CD4-positive, alpha-beta T cell treated with Interleukin-6 at 100 ng/mL for 8 hours (primary cell): ENCODE measurements at places on chromosomes 16 and 17.

DNA sequence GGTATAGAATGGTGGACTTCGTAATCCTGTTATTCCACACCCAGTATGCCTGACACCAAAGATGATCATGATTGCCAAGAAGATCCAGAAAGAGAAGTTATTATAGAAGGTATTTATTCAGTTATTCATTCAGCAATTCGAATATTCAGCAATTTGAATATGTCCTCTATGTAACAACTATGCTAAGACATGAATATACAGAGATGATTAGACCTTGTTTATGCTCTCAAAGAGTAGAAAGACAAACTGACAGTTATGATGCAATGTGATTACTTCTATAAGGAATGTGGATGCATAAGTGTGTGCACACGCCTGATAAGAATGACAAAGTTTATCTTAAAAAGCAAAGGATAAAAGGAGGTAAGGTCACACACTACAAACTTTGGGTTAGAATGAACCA is 218.1 kb downstream of the CDH11 start:
- DNase-seq: no peak

- no peak for DNase-seq
These were observed 504 bp downstream of the ERBB2 start for GRCh38 chr17:39700148-39700987.

GRCh38 chr16:79360267-79360666 is 240.3 kb downstream of the MAF start:
- DNase-seq: no peak

- peak; percentile 4 for DNase-seq
These were observed 959 bp downstream of the SSH2 start for GRCh38 chr17:29929006-29929532.

- no peak for DNase-seq
These were observed 14.7 kb upstream of the STH start for GRCh38 chr17:45984368-45984767.

GRCh38 chr17:44795928-44796327 is 34.2 kb downstream of the GJC1 start:
- no peak for DNase-seq

- DNase-seq: no peak
These were observed 9.8 kb downstream of the SLC7A6OS start for GRCh38 chr16:68300734-68301459.

DNA sequence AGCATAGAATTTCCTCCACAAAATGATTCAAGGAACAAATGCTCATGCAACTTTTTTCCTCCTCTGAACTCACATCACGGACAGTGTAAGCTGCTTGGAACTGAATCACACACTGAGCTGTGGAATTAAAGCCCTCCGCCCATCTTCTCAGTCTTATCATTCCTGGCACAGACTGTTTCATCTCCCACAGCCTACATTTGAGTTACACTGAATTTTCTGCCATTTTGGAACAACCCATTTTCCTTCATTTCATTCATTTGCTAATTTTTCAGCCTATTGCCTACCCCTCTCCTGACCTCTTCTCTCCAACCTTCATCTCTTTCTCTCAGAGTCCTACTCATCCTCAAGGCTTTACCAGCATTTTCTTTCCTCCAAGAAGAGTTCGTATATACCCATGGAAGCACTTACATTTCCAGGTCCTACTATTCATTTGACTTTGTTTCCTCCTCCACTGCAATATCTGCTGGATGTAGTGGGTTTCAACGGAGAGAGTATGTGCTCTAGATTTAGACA is 39.1 kb upstream of the TOM1L1 start:
- no peak for DNase-seq

DNA sequence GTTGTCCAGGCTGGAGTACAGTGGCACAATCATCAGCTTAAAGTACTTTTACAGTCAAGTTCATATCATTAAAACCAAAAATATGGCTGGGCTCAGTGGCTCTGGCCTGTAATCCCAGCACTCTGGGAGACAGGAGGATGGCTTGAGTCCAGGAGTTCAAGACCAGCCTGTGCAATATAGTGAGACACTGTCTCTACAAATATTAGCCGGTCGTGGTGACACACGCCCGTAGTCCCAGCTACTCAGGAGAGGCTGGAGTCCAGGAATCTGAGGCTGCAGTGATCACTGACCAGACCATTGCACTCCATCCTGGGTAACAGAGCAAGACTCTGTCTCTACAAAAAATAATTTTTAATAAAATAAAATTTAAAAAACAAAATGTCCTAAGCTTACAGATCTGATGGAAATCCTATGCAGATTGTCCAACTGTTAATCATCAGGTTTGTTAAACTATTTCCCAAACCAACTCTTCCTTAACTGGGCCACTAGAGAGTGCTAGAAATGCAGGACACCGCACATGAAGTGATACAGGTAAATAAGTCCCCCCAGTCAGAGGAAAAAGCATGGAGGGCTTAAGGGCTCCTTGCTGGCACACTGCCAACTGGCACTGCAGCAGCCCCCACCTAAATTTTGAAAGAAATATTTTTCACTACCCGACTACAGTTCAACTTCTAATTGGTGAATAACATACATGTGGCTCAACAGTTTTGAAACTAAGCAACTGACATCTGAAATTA is 2.8 kb downstream of the USP22 start:
- peak; percentile 18 for DNase-seq

GRCh38 chr17:2985318-2985717 is 78.1 kb downstream of the OR1D5 start:
- no peak for DNase-seq

DNA sequence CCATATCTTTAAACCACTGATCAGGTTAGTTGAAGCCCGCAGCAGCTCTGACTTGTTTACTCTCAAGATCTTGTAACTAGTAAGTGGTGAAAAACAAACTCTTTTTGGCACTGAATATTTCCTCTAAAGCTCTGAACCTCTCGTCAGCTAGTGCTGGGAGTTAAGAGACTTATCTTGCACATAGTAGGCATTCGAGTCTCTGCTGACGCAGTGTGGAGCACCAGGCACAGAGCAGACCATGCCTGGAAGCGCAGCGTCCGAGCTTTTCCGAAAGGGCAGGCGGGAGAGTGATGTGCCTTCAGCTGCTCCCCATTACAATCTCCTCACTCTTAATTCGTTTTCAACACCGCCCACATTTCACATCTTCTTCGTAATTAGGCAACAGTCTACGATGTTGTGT is 63.0 kb downstream of the SMG6 start:
- DNase-seq: no peak

- no peak for DNase-seq
These were observed 18.3 kb downstream of the COX11 start for GRCh38 chr17:54950116-54950515.

DNA sequence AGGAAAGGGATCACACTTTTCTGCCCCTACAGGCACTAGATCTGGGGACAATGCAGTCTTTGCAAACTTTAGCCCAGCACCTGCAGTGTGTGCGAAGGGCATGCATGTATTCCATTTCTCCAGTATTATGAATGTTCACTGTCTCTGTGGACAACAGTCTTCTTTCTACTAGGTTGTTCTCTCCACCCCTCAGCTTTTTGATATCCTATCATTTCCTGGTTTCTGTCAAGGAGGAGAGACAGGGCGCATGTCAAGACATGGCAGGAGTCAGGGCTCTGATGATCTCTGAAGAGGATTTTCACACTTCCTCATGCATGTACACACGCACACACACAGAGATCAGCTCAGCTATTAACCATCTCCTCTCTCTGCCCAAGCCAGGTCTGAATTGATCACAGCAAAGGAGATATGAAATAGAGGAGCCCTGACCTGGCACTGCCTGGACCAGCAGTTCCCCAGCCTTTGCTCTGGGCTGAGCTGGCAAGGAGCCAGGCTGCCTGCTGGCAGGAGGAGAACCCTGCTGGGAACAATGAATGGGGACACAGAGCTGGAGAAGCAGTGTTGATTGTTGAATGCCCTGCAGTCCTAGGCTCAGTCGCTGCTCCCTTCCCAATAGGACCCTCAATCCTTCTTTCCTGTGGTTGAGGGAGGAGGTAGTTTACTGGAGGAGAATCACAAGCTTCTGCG is 2.6 kb downstream of the GPR179 start:
- DNase-seq: no peak

- no peak for DNase-seq
These were observed 13.4 kb downstream of the WFDC1 start for GRCh38 chr16:84308120-84308519.

DNA sequence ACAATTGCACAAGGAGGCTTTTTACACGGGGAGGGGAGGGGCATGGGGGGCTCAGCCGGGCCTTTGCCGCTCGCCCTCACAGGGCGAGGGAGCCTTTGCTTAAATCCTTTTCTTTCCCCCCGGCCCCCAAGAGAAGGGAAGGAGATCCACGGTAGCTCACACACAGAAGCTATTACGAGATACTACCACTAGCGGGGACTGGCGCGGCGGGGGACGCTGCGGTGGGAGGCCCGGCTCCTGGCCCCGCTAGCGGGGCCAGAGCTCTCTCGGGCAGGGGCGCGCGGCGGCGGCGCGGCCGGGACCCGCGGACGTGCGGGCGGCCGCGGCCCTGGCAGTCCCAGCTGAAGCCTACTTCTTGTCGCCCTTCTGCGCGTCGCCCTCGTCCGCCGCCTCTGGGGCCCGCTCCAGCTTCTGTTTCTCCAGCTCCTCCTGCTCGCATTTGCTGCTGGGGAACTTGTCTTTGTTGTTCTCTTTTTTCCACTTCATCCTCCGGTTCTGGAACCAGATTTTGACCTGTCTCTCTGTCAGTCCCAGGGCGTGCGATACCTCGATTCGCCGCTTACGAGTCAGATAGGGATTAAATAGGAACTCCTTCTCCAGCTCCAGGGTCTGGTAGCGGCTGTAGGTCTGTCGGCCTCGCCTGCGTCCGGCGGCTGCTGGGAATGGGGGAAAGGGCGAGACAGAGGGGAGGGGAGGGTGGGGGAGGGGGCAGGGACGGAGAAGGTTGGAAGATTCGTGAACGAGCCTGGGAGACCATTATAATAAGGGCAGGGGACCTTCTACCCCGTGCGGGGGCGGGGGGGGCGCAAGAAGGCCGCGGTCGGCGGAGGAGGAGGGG is 2.0 kb downstream of the HOXB8 start:
- DNase-seq: peak; percentile 38

- DNase-seq: no peak
These were observed 129.4 kb downstream of the ASIC2 start for GRCh38 chr17:33163533-33164168.

DNA sequence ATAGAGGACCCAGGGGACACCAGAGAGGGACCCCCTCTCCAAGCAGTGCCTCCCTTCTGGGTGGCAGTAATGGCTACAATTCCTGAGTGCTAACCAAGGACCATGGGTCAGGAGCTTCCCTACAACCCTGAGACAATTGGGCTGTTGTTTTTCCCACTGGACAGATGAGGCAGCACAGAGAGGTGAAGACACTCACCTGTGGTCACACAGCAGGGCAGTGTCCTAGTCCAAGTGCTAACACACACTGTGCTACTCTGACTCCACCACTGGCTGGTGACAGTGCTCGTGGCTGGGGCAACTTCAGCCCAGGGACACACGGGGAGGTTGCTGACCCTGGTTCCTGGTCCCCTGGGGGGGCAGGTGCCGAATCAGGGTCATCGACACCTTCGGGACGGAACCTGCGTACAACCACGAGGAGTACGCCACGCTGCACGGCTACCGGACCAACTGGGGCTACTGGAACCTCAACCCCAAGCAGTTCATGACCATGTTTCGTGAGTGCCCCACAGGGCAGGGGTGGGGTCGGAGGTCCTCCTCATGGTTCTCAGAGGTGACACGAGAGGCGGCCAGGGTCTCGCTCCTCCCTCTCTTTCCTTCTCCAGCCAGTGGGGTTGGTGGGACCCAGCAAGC is 58.1 kb downstream of the MGAT5B start:
- no peak for DNase-seq

- no peak for DNase-seq
These were observed 178.3 kb downstream of the SOX9 start for GRCh38 chr17:72299100-72299499.

GRCh38 chr16:67563708-67564468 is 1.6 kb downstream of the CTCF start:
- DNase-seq: no peak

DNA sequence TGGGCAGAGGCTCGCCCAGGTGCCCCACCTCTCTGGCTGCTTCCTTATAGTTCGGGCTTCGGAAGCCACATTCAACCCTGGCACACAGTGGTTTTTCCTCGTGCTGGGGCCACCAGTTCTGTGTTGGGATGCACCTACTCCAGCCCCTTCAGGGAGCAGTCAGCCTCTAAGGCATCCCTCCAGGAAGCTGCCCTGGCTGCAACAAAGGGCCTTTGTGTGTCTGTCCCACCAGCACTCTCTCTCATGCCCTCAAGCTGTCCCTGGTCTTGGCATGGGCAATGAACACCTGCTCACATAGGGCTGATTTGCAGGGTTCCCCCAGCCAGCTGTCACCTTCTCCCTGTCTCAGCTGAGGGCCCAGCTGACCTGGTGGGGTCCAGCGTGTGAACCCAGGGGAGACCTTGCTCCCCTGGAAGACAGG is 754 bp upstream of the NOXO1 start:
- no peak for DNase-seq

DNA sequence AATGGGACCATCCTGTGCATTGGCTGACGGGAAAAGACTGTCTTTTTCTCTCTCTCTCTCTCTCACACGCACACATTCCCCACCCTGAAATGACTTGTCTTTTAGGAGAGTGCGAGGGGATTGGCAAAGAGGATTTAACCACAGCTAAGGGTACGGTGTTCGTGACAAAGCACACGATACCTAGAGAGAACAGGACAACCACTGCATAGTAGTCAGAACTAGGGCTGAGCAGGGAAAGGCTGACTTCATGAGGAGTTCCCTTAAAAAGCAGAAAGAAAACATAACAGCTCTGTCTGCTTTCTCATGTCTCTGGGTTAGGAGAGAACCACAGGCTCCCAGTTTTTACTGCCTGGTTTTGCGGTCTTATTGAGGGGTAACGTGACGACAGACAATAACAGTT is 742.8 kb upstream of the SOX9 start:
- DNase-seq: no peak

DNA sequence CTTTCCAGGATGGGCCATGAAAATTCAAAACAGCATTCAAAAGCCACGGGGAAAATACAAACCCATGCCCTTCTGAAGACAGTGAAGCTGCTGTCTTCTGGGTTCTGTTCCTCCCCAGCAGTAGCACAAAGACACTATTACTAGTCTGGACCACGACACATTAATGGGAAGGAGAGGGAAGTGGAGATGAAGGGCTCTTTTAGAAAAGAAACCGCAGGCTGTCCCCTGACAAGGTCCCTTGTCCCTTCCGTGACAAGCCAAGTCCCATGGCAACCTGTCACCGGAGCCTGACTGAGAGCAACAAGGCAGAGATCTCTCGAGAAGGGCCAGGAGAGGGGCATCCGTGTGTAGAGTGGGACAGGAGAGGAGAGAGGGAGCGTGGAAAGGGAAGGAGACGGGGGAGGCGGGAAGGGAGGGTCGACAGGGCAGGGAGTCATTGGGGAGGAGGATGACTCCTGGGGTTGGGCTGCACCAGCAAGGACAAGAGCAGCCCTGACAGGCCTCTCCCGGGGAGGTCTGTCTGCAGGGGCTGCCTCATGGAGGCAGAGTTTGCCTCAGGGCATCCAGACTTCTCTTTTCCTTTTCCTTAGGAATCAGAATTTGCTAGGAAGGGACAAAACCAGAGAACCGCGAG is 436.2 kb downstream of the SLC39A11 start:
- no peak for DNase-seq

GRCh38 chr17:57091186-57091618 is 6.2 kb downstream of the AKAP1 start:
- DNase-seq: no peak
